SIG-M5 (cell line): ENCODE measurements at places on chromosomes 4 and X.

GRCh38 chr4:86990510-86990909, 55.7 kb downstream of the AFF1 start:
- no peak for DNase-seq

DNA sequence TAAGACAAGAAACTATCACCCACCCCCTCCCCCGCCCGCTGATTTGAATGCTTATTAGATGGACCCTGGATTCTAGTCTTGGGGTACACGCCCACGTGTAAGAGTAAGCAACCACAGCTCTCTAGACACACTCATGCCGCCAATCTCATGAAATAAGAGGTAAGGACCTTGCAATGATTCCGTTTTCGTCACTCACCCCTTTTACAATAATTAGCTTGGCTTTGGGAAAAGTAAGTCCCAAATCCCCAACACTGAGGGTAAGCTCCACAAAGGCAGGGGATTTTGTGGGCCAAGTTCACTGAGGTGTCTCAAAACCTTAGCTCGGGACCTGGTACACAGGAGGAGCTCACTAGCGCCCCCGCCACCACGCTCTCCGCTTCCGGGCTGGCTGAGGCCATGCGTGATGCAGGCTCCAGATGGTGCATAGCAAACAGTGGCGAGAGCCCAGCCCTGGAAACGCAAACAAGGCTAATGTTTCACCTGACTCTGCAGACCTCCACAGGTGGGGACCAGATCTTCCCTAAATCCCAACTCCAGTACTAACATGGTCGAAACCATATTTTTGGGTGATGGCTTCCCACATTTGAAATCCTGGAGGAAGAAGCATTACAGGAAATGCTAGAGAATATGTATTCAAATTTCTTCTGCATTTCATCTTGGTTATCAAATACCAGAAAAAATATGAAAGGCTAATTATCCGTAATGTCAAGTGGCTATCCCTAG, 4.1 kb downstream of the PLAC8 start:
- DNase-seq = peak; percentile 10

GRCh38 chr4:160316036-160316435, 1213.2 kb downstream of the RAPGEF2 start:
- no peak for DNase-seq

GRCh38 chr4:110137829-110138228, 60.6 kb downstream of the ELOVL6 start:
- no peak for DNase-seq

GRCh38 chrX:154417157-154417556, 5.8 kb downstream of the TAFAZZIN start:
- DNase-seq = no peak

DNA sequence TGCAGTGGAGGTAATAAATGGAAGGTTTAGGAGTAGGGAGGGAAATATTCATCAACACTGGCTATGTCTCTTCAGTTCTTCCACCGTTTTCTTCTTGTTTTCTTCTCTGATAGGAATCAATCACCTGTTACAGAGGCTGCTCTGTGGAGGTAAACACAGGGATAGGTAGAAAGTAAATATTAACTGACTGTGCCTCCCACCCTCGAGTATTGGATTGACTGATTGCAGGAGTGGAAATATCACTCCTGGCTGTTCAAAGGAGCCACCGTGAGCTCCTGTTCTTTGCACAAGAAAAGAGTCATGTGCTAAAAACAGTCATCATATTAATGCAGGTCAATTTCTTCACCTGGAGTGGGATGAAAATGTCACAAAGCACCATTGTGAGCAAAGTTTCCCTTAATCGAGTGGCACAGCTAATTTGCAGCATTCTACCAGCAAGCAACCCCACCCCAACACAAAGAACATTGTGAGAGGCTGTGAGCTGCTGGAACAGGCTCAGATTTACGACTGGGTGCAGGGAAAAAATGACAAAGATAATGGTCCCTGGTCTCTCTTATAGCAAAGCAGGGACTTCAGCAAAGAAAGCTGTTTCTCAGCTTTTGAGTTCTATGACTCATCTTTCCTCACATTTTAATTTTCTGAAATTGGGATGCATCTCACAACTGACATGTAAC, 113.7 kb upstream of the TSPAN5 start:
- no peak for DNase-seq
